ENCODE measurements at places on chromosomes 4 and X. TPM values are rescaled to one million over a fixed set of nuclear protein-coding genes. Genes with fewer than 3 reads are reported as not detected.

DNA sequence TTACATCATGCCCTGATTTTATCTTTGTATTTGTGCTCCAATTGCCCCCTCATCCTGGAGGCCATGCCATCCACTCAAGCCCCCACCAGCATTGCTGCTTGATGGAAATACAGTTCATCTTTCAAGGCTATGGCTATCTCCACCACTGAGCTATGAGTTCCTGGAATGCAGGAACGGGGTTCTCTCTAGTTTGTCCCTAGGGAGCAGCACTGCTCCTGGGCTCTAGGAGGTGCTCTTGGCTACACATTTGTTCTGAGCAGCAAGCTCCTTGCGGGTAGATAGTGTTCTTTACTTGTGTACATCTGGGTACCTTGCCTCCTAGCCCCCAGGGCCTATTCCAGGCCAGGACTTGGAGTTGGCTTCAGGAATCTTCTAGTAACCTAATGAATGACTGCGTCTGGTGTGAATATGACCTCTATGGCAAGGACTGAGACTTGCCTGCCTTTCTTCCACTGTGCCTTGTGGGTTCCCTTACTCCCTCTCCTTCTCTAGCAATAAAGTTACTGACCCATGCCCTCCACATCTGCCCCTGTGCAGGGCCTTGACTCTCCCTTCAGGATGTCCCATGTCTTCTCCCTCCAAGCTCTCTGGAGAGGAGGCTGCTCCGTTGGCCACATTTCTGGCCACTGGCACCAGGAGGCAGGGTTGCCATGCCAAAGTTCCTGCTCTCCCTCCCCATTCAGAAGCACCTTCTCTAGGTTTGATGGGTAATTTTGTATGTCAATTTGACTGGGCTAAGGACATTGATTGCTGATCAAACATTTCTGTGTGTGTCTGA lies 7.6 kb downstream of the CITED1 start:
- DNase-seq, result peak; percentile 72

- DNase-seq, result no peak
Observed at GRCh38 chrX:70252491-70252890, 7.5 kb downstream of the P2RY4 start.

GRCh38 chr4:183284965-183285364 lies 35.1 kb downstream of the CLDN22 start:
- no peak for DNase-seq

GRCh38 chr4:54066088-54066415 lies 1.6 kb upstream of the CHIC2 start:
- DNase-seq, result no peak

GRCh38 chr4:6607368-6608055 lies 32.5 kb downstream of the MAN2B2 start:
- no peak for DNase-seq

GPR78 gene
- total RNA-seq, result 23.1 TPM

DNA sequence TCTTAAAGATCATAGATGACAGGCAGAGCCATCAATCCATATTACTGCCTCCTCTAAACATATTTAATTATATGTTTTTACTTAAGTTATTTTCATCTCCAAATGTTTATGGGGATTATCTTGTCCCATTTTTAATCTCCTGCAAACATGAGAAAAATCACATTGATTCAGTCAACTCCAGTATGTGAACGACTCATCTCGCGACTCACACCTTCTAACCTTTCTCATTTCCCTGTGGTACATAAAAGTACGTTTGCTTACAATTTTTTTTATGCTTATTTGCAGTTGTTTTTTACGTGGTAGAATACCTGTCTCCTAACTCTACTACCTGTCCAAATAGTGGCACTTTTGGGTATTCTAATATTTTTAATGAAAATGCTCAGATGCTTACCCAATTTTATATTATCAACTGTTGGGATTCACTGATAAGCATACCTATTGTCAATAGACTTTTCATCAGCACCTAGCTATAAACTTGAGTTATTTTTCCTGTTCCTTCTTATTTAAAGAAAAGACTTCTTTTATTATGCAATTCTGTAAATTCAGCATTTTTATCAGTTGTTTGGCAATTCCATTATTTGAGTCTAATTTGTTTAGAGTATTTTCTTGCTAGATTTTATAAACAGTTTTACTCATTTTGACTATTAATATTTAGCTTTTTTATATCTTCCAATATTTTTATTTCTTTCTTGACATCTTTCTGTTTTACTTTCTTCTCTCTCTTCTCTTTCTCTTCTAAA lies 276.6 kb downstream of the ANK2 start:
- no peak for DNase-seq

- DNase-seq, result no peak
Observed at GRCh38 chr4:48781968-48782367, 1.9 kb upstream of the FRYL start.

DNA sequence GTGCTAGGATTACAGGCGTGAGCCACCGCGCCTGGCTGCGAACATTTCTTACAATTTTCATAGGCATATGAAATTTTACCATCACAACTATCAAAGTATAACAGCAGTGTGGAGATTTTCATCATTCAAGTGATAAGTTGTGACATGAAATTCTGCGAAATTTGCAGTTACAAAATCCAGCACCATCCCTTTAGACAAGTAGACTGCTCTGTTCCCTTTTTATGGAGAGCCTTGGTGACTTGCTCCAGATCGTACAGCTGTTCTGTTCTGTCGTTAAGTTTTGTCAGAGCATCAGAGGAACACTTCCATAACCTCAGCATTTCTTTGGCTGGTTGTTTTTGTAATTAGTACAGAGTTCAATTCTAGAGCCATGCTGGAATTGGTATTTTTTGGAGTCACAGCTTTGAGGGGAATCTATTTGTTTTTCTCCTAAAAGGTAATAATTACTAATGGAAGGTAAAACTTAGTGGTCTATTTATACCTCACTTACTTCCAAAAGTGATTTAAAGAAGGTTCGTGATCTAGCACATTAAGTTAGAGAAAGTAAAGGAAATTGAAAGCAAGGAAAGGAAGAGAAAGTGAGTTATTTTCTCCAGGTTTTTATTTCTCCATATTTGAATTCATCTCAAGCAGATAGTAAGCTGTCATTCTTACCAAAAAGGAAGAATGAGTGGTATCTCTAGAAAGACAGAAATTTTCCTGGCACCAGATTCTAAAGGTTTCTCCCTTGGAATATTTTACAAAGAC lies 22.1 kb downstream of the ZRSR2 start:
- DNase-seq, result no peak

GRCh38 chrX:47296766-47297365 lies 64.1 kb downstream of the USP11 start:
- DNase-seq, result no peak

DNA sequence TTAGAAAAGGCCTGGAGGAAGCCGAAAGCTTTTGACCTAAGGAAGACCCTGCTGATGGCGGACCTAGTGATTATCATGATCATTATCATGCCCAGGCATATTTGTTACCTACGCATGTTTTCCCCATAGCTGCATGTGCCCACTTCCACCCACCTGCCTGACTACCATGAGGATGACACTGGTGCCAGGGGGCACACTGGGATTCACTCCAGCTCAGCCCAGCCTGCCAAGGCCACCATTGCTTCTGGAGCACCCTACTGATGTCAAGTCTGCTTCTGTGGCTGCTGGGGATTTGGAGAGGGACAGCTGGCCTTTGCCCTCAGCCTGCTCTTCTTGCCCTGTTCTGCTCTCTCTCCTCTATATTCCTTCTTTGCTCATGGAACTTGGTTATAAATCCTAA lies 124.7 kb upstream of the NALF2 start:
- peak; percentile 46 for DNase-seq

DNA sequence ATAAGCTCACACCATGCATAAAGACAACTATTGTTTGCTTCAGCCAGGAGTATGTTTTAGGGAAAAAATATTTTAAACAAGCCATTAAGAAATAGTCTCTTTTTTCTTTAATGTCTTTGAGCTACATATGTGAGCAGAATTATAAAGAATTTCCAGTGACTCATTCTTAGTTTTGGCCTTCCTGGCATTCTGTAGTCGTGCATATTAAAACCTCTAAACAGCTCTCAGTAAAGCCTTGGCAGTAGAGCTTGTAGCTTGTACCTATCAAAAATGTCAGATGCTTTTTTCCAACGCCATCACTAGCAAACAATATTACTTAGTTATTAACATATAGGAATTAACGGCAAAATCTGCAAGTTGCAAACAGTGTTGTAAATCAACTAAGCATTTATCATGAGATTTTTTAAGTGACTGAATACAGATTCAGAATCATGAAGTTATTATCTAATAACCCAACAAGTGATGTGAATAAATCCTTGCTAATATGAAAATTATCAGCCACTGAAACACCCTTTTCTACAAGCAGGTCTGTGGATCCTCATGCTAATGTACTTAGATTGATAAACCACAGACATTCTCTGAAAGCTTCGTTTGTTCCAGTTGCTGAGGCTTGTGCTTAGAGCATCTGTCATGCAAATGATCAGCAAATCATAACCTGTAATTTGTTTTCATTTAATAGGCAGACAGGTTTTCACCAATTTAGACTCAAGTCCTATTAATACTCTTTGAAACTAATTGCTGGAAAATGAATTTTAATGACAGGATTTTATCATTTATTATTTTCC lies 412.0 kb upstream of the ATOH1 start:
- no peak for DNase-seq

TEX13A gene
- not detected for total RNA-seq

HS3ST1 gene
- total RNA-seq, result 8.1 TPM

C4orf51 gene
- total RNA-seq, result not detected

DNA sequence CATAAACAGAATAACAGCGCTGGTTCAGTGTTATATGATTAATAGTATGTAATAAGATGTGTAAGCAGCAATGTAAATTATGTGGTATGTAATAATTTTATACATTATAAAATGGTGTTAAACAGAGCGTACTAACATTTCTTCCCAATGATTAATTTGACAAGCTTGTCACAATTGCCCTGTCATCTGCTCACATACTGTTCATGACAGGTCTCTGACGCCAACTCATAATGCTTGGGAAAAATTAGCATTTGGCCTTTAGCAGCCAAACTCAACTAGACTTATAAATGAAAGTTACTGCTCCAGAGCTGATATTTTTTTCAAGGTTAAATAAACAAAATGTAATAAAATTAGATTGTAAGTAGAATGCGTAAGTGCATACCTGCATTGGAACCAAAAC lies 246.8 kb downstream of the TRAM1L1 start:
- no peak for DNase-seq

H2BW2 gene
- total RNA-seq, result not detected

GRCh38 chr4:10395971-10396580 lies 61.1 kb downstream of the ZNF518B start:
- no peak for DNase-seq

GRCh38 chr4:36072529-36072928 lies 171.8 kb downstream of the ARAP2 start:
- no peak for DNase-seq

DNA sequence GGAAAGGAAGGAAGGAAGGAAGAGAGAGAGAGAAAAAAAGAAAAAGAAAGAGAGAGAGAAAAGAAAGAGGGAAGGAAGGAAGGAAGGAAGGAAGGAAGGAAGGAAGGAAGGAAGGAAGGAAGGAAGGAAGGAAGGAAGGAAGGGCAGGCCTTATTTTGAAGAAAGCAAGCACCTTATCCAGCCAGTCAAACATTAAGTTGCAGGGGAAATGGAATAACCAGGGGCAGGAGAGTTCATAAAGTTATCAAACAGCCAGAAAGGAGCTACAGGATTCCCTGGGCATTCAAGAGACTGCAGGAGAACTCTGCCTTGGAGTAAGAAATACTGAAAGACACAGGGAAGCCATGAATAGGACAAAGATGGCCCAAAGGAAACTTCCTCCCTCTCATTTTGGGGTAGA lies 672.0 kb upstream of the INTU start:
- no peak for DNase-seq

- DNase-seq, result no peak
Observed at GRCh38 chrX:131958724-131959123, 64.4 kb upstream of the STK26 start.

GRCh38 chr4:2962614-2963174 lies 512 bp downstream of the NOP14 start:
- no peak for DNase-seq

GRCh38 chr4:176569301-176569700 lies 223.4 kb downstream of the VEGFC start:
- no peak for DNase-seq

DNA sequence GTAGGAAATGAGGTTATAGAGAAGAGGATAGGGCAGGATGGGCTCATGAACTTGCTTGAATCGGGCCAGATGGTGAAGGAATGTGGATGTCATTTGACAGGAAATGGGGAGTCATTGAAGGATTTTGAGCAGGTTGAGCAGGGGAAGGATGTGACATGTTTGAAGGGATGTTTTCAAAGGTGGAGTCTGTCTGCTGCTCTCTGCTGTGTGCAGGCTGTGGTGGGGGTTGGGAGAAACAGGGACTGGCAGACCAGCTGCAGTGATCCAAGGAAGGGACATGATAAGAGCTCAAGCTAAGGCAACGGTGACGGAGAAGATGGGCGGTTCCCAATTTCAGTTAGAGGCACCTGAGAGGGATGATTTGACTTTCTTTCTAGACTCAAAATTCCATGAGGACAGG lies 14.0 kb upstream of the XPNPEP2 start:
- DNase-seq, result peak; percentile 65

USP26 gene
- total RNA-seq, result not detected

TACC3 gene
- total RNA-seq, result 16.0 TPM

DNA sequence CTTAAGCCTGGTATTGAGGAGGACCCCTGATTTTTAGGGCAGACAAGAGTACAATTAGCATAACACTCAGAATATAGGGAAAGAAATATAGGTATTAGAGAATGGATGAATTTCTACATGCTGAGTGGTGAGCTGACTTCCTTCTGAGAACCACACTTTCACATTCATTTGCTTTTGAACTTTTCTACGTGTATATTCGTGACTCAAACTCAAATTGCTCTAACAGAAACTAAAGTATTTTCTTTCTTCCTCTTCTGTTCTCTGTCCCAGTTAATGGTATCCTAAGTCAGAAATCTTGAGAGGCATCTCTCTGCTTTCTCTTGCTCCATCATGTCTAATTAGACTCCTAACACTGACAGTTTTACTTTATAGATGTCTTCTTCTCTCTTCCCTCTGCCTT lies 103.2 kb upstream of the CITED1 start:
- DNase-seq, result no peak

WNK3 gene
- total RNA-seq, result 2.0 TPM

- no peak for DNase-seq
Observed at GRCh38 chrX:22136711-22137110, 104.6 kb downstream of the PHEX start.

MAGEB10 gene
- total RNA-seq, result not detected

GRCh38 chr4:183950536-183950935 lies 45.4 kb downstream of the STOX2 start:
- no peak for DNase-seq

GRCh38 chr4:188082796-188083195 lies 26.6 kb downstream of the TRIML2 start:
- DNase-seq, result no peak

SLC49A3 gene
- total RNA-seq, result 11.0 TPM

- DNase-seq, result no peak
Observed at GRCh38 chr4:107248571-107248970, 212.5 kb upstream of the DKK2 start.

GRCh38 chr4:1052231-1052671 lies 40.8 kb downstream of the FGFRL1 start:
- no peak for DNase-seq

- no peak for DNase-seq
Observed at GRCh38 chr4:123055943-123056342, 133.5 kb upstream of the NUDT6 start.

GRCh38 chr4:15712214-15712613 lies 9.3 kb downstream of the BST1 start:
- no peak for DNase-seq

- DNase-seq, result no peak
Observed at GRCh38 chrX:38052096-38052495, 45.7 kb downstream of the SYTL5 start.
